ENCODE measurements at places on chromosomes 13 and 19. TPM values are rescaled to one million over a fixed set of nuclear protein-coding genes. Genes with fewer than 3 reads are reported as not detected.

DNA sequence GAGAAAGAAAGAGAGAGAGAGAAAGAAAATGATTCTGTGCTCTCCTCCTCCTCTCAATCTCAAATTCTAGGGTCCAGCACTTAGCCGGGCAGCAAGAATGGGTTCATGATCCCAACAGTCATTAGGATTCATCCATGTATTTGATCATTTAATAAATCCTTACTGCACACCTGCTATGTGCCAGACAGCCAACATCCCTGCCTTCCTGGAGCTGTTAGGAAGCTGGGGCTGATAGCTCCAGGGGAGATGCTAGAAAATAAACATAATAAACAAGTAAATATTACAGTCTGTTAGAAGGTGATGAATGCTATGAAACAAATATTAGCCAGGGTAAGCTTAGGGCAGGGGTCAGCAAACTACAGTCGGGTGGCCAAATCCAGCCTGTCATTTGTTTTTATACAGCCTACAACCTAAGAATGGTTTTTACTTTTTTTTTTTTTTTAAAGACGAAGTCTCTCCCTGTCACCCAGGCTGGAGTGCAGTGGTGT, 9.9 kb upstream of the ACP7 start:
- DNase-seq: no peak

DNA sequence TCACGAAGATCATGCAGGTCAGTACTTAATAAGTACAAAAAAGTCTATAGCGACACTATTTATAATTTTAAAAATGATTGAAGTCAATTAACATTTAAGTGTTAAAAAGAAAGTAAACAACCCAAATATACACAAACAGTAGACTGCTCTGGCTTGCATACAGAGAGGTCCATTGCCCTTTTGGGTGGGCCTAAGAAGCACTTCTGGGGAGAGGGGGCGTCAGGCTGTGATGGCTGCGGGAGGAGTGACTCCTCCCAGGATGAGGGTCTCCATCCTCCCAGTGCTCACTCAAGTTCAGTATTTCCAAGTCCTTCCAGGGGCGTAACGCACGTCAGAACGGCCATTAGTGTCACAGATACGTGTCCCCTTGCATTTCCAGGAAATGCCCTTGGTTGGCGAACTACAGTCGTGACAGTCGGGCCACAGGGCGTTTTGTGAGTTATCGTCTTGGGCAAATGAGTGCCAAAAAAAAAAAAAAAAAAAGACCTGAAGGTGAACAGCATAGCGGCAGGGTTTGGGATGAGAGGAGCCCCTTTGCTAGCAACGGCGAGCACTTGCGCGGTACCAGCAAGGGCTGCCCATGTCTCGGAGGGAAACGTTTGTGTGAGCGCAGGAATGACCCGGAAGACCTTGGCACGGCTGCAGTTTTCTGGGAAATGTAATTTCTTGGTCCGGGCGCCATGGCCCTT, at the start of gene SCGB2B2:
Gene SCGB2B2, minus strand, starts transcription at position 463 of the 689 bp plus-strand sequence. CDS start 82,596 bp downstream, outside the sequence.
- peak; percentile 27 for DNase-seq

DNA sequence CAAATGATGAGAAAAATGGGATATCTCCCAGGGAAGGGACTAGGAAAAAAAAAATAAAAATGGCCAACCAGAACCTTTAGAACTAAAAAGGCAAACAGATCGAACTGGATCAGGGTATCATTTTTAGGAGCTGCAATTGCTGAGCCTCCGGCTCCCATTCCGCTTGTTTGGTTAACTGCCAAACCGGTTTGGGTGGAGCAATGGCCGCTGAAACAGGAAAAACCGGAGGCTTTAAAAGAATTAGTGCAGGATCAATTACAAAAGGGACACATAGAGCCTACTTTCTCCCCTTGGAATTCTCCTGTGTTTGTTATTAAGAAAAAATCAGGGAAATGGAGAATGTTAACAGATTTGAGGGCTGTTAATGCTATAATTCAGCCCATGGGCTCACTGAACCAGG, 12.7 kb upstream of the ZNF443 start:
- DNase-seq: no peak

GRCh38 chr13:20197361-20197834, 4.7 kb upstream of the GJB2 start:
- DNase-seq: no peak

- no peak for DNase-seq
These were observed 617.2 kb downstream of the PCDH9 start for GRCh38 chr13:66612983-66613382.

GRCh38 chr13:19567820-19568534, 6.6 kb upstream of the TPTE2 start:
- no peak for DNase-seq

GRCh38 chr19:17234911-17235299, 8.9 kb downstream of the OCEL1 start:
- no peak for DNase-seq

DNA sequence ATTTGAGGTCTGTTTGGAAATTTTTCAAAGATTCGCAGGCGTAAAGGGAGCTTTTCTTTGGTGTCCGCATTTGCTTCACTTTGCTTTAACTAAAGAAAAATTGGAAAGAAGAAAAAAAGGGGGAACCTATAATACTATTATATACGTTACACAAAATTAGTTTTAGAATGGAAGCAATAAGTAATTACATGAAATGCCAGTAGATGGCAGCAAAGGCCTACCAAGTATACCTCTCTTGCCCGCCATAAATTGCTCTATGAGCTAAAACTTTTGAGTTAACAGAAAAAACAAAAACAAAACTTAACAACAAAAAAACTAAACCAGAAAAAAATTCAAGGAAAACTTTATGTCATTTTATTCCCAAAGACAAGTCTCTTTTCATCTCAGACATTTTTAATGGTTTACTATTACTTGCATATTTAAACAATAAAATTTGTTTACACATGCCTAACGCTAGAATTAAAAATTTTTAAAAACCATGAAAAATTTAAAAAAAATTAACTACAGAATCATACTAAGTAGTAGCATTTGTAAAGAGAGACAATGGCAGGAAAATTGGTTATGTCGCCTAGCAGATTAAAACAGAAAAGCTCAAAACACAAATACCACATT, 271.4 kb downstream of the NALCN start:
- peak; percentile 27 for DNase-seq

DNA sequence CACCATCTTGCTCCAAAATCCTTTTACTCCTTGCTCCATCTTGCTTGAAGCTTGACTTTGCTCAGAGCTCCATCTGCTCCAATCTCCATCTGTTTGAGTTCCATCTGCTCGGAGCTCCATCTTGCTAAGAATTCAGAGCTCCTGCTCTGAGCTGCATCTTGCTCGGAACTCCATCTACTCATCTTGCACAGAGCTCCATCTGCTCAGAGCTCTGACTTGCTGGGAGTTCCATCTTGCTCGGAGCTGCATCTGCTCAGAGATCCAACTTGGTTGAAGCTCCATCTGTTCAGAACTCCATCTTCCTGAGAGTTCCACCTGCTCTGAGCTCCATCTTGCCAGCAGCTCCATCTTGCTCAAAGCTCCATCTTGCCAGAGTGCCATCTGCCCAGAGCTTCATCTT, 80.6 kb upstream of the ZNF98 start:
- DNase-seq: no peak

- DNase-seq: no peak
These were observed 198.8 kb downstream of the EFNB2 start for GRCh38 chr13:106336668-106337067.

DNA sequence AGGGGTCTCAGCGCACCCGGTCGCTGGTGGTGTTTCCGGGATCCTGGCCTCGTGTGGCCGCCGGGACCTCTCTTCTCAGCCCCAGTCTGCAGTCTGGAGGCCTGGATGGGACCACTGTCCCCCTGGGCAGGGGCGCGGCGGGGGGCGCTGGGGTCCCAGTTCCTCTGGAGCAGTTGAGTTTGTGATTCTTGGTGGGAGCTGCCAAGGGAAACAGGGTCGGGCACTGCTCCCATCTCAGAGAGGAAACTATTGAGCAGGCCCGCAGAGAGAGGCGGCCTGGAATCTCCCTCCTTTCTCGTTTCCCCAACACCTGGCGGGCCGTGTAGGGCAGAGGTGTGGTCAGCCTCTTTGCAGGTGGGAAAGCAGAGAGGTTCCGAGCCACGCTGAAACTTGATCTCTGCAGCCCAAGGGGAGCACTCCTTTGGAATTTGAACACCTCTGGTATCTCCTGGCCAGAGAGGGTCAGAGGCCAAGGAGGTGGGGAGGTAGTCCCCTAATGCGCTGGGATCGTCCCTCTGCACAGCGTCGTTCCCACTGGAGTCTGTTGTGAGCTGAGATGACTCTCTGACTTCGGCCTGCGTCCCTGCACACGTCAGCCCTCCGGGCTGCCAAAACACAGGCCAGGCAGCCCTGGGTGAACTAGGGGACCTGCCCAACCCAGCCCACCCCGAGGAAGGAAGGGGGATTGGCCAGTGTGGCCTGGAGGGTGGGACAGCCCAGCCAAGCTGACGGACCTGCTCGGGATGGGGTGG, 741 bp downstream of the PLEKHF1 start:
- no peak for DNase-seq

GRCh38 chr19:16976446-16976845, 50.2 kb downstream of the CPAMD8 start:
- DNase-seq: no peak

DNA sequence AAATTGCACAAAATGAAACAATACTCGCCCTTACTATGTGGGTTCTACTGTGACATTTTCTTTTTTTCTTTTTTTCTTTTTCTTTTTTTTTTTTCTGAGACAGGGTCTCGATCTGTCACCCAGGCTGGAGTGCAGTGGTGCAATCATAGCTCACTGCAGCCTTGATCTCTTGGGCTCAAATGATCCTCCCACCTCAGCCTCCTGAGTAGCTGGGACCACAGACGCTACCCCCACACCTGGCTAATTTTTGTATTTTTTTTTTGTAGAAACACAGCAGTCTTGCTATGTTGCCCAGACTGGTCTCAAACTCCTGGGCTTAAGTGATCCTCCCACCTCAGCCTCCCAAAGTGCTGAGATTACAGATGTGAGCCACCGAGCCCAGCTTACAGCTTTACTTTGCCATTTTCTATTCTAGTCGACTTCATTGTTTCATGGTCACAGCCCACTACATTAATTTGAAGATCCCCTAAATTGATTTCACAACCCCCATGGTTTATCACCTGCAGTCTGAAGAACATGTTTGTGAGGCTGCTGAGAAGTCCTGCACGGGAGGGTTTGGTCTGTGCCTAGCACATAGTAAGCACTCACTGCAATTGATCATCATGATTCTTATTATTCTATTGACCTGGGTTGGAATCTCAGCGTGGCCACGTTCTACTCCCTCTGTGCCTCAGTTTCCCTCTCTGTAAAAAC, 3.8 kb downstream of the BCL3 start:
- no peak for DNase-seq

GRCh38 chr19:18304458-18305310, 18.2 kb downstream of the LSM4 start:
- no peak for DNase-seq

DNA sequence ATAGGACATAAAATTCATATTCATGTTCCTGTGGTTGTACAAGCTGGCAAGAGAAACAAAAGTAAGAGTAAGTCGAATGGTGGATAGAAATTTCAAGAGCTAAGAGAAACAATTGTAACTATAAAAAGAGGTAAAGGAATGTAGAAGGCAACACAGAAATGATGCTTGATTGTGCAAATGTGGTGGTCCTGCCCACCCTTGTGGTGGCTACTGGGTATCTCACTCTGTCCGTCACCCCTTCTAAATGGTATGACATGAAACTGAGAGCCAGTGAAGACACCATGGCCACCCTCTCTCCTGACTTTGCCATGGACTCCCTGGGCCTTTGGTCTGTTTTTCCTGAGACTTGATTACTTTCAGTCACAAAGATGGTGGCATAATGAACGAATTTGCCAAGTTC, 925.9 kb upstream of the SLITRK6 start:
- no peak for DNase-seq

DNA sequence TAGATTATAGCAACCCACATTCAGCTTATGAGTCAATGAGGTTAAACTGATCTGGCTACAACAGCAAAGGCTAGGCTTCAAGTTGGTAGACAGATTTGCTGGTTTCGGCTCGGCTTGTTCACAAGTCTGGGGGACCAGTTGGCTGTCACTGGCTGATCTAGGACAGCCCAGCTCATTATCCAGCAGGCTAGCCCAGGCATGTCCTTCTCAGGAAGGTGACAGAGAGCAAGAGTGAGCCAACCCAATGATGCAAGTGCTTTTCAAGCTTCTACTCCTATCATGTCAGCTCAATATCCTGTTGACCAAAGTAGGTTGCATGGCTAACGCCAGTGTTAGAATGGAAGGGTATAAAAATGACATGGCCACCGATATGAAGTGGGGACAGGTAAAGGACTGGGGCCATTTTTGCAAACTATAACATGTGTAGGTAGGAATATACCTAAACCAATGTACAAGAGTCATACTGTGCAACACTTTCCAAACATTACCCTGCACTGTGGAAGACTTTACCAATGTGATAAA, 220.9 kb upstream of the SOX21 start:
- no peak for DNase-seq

DNA sequence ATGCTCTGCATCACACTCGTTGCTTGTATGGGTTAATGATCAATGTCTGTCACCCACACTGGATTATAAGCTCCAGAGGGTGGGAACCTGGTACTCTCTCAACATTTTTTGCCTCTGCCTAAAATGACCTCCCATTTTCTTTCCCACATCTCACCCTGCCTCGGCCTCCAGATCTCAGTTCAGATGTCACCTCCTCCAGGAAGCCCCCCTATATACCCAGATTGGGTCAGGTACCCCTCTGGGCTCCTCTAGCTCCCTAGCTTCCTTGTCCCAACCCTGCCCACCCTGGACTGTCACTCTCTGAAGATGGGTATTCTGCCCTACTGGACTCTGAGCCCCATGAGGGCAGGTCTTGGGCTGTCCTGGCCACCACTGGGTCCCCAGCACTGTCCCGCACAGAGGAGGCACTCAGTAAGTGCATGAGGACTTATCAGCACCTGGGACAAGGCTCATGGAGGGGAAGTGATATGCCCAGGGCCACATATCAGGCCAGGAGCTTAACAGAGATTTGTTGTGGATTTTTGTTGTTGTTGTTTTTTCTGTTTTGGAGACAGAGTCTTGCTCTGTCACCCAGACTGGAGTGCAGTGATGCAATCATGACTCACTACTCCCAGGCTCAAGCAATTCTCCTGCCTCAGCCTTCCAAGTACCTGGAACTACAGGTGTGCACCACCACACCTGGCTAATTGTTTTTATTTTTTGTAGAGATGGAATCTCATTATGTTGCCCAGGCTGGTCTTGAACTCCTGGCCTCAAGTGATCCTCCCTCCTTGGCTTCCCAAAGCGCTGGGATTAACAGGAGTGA, 23.8 kb downstream of the PRKD2 start:
- no peak for DNase-seq

The GRIN3B gene
- total RNA-seq: 0.59 TPM

The MIER2 gene
- 20.1 TPM for total RNA-seq

The KLK12 gene
- total RNA-seq: not detected

The PNMA8A gene
- 1.7 TPM for total RNA-seq

The CBLC gene
- total RNA-seq: 0.07 TPM

The TICAM1 gene
- total RNA-seq: 4.0 TPM
